ENCODE measurements at places on chromosomes 3 and 15.

- no peak for DNase-seq
Measured at GRCh38 chr3:135143474-135143873, 348.4 kb downstream of the EPHB1 start.

- DNase-seq: no peak
Measured at GRCh38 chr3:23548706-23549105, 257.0 kb upstream of the UBE2E1 start.

DNA sequence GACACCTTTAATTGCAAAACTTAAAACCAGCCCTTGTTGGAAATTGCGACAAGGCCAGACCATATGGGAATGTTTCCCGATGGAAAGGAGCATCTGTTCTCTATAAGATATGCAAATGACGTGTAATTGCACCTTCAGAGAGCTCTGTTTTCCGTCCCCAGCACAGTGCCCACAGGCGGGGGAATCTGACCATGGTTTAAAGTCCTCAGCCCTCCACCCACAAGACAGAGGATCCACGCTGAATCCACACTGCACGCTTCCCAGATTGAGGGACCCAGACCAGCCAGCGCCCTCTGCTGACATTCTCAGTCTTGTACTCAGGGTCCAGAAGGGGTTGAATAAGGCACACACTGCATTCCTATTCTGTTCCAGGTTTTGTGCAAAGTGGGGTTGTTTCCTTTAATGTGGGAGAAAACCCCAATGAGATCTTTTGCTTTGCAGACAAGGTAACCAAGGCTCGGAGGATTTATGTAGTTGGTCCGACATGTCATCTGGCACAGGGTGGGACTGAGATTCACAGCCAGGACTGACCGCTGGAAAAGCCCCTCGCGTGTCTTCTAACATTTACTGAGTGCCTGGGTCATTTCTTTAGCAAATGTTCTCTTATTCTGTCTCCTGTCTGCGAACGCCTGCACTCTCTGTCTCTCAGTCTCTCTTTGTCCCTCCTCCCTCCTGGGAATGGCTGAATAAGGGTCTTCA, 36.8 kb upstream of the KLHL25 start:
- DNase-seq: no peak

DNA sequence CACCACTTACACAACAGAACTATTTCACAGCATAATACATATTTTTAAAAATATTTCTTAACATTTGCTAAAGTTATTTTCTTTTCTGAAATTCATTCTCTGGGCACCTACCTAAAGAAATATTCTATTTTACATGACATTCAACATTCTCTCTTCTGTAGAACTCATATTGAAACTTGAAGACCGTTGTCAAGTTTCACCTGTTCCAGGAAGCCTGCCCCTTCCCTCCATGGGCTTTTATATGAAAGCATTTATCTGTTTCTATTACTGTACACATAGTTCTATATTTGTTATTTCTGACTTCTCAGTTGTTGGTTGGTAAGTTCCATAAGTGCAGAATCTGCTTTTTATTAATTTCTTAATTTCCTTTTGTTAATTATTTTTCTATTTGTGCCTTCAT, 204.3 kb upstream of the ALCAM start:
- no peak for DNase-seq

GRCh38 chr3:186247821-186248814, 113.9 kb downstream of the DGKG start:
- DNase-seq: no peak

DNA sequence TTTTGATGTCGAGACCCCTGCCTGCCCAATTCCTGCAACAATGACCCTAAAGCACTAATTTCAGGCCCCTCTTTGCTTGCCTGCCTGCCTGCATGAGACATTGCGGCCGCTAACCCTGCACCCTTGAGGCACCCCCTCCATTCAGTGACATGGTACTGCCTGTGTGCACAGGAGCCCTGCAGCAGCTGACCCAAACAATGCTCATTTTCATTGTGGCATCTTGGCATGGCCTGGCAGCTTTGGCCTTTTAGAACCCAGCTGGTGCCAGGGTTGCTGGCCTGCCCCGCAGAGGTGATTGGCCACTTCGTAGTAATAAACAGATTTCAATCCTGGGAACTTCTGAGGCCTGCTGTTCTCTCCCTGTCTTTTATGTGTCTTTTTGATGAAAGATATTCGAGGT, 33.8 kb downstream of the SLCO3A1 start:
- DNase-seq: no peak

DNA sequence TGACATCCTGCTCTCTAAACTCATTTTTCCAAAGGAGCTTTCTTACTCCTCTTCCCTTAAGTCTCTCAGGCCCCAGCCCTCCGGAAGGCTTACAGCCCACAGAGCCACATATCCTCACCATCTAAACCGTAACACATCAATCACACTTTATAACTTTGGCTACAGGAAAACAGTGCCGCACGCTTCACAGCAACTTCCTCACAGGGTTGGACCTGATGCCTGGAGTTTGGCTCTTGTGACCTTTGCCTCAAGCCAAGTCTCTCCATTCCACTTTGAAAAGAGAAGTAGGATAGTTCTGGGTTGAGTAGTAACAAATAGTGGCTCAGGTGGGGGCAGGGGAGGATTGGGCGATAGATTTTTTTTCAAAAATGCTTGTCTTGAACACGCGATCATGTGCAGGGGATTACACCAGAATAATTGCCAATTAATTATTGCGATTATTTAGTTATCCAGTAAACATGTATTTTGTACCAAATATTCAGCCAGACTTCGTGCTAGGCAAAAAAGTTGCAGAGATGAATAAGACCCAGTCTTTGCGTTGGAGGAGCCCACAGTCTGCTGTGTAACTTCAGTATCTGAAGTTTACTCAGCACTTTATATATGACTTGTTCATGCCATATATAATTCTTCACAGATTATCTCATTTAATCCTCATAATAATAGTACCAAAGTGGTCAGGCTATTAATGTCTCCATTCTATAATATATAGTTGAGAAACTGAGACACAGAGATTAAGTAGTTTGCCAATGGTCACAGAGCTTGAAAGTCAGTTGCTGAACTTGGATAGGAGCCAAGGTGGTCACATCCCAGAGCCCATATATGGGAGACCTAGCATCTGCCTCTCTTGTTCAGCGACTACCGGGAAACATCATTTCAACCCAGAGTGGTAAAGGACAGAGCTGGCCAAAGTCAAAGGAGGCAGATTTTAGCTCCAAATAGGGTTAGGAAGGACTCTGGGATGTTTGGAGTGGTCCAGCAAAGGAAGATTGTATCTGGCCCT, 2.4 kb upstream of the ETV5 start:
- DNase-seq: no peak

- DNase-seq: no peak
Measured at GRCh38 chr15:90083419-90083818, 18.8 kb downstream of the IDH2 start.

DNA sequence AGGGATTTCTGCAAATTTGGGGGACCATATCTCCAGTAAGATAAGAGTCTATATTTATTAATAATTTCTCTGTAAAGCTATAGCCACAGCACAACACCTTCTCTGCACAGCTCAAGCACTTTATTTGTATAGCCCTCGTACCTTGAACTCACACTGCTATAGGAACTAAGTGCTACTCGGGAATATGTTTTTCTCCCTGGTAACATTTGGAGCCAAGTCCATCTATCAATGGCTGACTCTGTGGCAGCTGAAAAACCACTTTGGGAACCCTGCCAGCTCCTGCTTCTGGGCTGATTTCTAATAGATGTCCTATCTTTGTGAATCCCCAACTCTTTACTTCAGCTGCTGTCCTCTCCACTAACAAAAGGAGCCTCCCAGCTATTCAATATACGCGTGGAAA, 298.5 kb downstream of the GBE1 start:
- DNase-seq: no peak

- DNase-seq: peak; percentile 63
Measured at GRCh38 chr3:133466531-133467386, 66.9 kb downstream of the BFSP2 start.

GRCh38 chr3:122930063-122930997, 97.2 kb downstream of the SEMA5B start:
- DNase-seq: no peak

- DNase-seq: peak; percentile 21
Measured at GRCh38 chr15:56052395-56053045, 59.1 kb upstream of the NEDD4 start.

GRCh38 chr3:23217872-23218554, 14.9 kb downstream of the UBE2E2 start:
- DNase-seq: no peak

DNA sequence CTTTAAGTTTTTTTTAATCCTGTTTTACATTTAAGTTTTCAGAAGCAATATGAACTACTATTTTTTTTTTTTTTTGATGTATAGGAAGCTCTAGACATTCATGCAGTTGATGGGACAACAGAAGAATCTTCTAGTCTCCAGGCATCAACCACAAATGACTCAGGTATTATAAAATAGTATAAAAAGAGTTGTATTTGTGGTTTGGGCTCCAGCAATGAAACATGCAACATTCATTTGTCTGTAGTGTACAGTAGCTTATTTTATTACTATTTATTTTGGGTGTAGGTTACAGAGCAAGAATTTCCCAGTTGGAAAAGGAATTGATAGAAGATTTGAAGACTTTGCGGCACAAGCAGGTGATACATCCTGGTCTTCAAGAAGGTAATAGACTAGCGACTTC, 38.6 kb downstream of the MGA start:
- DNase-seq: no peak

DNA sequence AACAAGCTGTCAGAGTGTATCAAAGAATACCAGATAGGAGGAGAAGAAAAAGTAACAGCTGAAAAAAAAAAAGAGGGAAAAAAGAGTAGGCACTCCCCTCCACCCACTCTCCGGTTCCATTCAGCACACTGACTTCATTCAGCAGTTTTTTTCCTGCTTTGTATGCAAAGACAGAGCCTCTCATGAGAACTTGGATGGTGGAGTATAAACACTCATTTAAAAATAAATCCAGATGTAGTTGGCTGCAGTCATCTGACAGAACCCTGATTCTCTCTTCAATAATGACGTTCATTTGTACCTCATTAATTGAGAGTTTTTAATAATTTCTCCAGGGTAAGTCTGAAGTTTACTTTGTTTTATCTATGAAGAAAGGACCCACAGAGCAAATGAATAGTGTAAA, 81.0 kb downstream of the TMEM108 start:
- peak; percentile 69 for DNase-seq

DNA sequence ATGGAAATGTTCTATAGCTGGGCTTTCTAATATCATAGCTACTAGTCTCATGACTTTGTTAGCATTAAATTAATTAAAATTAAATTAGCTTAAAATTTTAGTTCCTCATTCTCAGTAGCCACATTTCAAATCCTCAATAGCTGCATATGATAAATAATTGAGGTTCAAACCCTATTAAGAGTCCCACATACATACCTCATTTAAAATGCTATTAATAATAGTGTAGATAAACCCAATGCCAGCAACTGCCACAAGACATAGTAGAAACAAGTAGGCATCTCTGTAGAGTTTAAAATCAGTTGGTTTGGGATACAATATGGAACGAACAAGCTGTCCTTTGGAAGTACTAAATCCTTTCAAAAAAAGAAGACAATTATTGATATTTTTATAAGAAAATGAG, 39.1 kb downstream of the ATP13A3 start:
- no peak for DNase-seq

DNA sequence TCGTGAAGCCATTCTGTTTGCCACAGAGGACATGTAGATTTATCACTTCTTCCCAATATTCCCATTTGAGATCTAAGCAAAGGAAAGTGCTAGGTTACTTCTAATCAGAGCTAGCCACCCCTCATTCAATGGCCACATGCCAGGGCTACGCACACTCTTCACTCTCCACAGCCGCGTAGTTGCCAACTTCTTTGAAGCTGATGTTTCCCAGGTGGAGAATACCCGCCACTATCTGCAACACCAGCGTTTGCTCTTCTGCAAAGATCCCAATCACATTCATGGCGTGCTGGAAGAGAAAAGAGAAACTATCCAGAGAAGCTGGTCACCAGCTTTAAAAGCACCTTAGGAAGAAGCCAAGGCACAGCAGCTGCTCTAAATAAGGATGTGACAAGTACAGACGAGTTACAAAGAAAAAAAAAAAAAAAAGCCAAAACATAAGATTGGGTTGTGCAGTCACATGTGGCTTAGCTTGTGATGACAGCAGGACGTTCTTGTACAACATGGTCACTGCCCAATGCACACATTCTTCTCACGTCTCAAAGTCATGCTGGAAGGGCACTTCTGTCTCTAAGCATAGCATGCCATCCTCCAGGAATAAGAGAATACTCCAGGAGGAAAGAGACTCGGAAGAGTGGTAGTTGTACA, 16.4 kb downstream of the LDHAL6B start:
- DNase-seq: no peak

- peak; percentile 2 for DNase-seq
Measured at GRCh38 chr15:80173022-80173759, 20.4 kb downstream of the FAH start.

DNA sequence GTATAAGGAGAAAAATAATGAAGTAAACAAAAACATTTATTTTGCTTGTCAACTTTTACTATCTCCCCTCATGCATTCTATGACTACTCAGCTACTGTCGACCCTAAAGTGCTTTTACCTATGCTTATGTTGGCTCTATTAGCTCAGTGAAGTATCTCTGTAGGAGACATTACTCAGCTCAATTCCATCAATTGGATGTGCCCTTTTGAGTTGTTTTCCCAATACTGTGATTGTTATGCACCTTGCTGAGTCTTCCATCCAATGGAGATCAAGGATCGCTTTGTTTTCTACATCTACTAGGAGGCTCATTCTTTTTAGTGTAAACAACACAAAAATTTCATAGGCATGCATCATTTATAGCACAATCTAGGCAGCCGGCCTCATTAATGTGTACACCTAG, 403.8 kb upstream of the ARL6 start:
- DNase-seq: no peak

- DNase-seq: no peak
Measured at GRCh38 chr15:69962561-69962960, 135.2 kb downstream of the TLE3 start.

GRCh38 chr15:66893294-66893693, 172.1 kb upstream of the SMAD3 start:
- DNase-seq: no peak

- no peak for DNase-seq
Measured at GRCh38 chr15:48333540-48333939, 2.3 kb downstream of the DUT start.

GRCh38 chr3:101068876-101069606, 75.8 kb upstream of the ABI3BP start:
- DNase-seq: no peak

- no peak for DNase-seq
Measured at GRCh38 chr3:55531321-55531720, 44.2 kb upstream of the WNT5A start.

- DNase-seq: no peak
Measured at GRCh38 chr15:84905016-84905916, 20.8 kb downstream of the SLC28A1 start.

Measured in NCI-H2029 treated with DMSO at 0.1 percent for 48 hours (cell line).